Aortic smooth muscle cell (primary cell): ENCODE measurements at places on chromosomes 5 and 9. TPM values are rescaled to one million over a fixed set of nuclear protein-coding genes. Genes with fewer than 3 reads are reported as not detected.

PCDHA12 gene
- under 0.01 and 0.06 TPM in 2 replicates for total RNA-seq

FIBCD1 gene
- 0.26 and 0.50 TPM in 2 replicates for total RNA-seq

GOLGA1 gene
- 15.1 and 18.3 TPM in 2 replicates for total RNA-seq

SPINK5 gene
- 0.13 TPM in 1 of 2 replicates, not detected in the other for total RNA-seq

SEMA5A gene
- 23.9 and 47.5 TPM in 2 replicates for total RNA-seq

LCN1 gene
- total RNA-seq = not detected in 2 replicates

EIF4E1B gene
- total RNA-seq = not detected in 2 replicates

GCNT4 gene
- 2.5 and 3.5 TPM in 2 replicates for total RNA-seq

PTGDS gene
- 9.8 and 21.8 TPM in 2 replicates for total RNA-seq

LOX gene
- 38.6 and 78.5 TPM in 2 replicates for total RNA-seq

PTAR1 gene
- total RNA-seq = 73.3 and 77.1 TPM in 2 replicates

SH3TC2 gene
- 9.5 and 10.8 TPM in 2 replicates for total RNA-seq

TPPP gene
- 0.93 and 1.1 TPM in 2 replicates for total RNA-seq

CCL28 gene
- 1.1 and 1.6 TPM in 2 replicates for total RNA-seq

PCDHA9 gene
- under 0.01 and 0.06 TPM in 2 replicates for total RNA-seq

RNF183 gene
- total RNA-seq = not detected in 2 replicates

PCDHA11 gene
- 0.06 and 0.13 TPM in 2 replicates for total RNA-seq

PTGES gene
- 1.9 and 4.4 TPM in 2 replicates for total RNA-seq
